ENCODE measurements at places on chromosomes 5 and 9.

GRCh38 chr5:95087816-95088317, 197.0 kb downstream of the MCTP1 start:
- DNase-seq, result no peak

DNA sequence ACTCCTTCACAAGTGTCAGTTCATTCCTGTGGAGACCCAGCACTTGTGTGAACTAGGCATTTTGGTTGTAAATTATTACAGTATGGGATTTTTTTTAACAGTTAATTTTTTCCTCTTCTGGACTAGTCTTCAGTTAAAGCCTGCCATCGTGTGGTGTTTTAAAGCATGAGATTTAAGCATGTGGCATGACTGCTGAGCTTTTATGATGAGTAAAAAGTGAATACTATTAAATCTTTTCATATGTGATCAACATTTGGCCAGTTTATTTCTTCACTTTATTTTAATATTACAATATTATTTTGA, 25.0 kb downstream of the LMNB1 start:
- no peak for DNase-seq

DNA sequence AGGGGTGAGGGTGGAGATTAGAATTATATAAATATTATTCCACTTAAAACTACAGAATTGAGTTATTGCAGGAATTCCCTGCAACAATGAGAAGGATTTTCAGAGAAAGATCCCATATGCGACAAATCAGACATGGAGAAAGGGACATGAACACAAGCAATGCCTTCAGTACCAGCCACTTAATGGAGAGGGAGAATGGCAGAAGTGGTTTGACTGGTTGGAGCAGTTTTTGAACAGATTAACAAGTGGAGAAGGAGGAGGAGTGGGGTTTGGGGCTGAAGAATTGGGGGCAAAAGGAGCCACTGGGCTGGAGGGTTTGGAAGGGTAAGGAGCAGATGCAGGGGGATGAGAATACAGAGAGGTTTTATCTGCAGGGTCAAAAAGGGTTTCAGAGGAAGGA, 620.9 kb upstream of the PTPRD start:
- DNase-seq, result no peak

- DNase-seq, result peak; percentile 96
Measured at GRCh38 chr9:135516132-135516860, 4.9 kb upstream of the LCN1 start.

DNA sequence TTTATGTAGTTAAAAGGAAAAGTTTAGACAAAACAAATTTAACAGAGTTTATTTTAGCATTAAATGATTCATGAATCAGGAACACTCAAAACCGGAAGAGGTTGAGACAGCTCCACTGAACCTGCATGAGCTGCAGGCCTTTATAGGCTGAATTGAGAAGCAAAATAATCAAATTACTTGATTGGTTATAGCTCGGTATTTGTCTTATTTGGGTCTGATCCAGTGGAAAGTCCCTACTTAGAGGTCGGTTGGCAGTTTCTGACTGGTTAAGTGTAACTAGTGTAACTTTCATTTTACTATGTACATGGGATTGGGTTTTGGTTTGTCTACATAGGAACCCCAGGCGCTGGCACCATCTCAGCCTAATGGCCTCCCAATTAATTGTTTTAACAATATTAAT, 74.1 kb upstream of the PIK3R1 start:
- DNase-seq, result no peak

DNA sequence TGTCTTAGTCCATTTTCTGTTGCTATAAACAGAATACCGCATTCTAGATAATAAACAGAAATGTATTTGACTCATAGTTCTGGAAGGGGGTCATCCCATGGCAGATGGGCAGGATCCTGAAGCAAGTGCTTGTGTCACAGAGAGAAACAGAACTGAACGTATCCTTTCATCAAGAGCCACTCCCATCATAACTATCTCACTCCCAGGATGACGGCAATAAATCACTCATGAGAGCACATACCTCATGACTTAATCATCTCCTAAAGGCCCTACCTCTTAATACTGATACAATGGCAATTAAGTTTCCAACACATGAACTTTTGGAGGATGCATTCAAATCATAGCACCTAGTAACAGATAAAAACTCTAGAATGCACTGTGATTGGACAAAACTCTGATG, 142.9 kb downstream of the CAMK4 start:
- DNase-seq, result peak; percentile 86

DNA sequence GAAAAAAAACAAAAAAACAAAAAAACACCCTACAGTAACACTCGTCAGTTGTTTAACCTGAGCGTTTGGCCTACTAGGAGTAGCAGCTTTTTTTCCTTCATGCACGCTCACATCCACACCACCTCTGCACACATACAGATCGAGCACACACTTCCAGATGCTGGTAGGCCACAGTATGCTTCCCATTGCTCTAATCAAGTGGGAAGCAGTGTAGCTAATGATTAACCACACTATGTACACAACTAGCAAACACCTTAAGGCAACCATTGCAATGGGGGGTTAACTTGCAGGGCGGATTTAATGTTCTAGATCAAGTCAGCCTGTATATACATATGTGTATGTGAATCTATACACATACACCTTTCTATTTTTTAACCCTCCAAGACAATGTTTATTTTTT, 65.5 kb upstream of the GLRX start:
- no peak for DNase-seq
